ENCODE measurements at places on chromosomes 4 and X. TPM values are rescaled to one million over a fixed set of nuclear protein-coding genes. Genes with fewer than 3 reads are reported as not detected.

DNA sequence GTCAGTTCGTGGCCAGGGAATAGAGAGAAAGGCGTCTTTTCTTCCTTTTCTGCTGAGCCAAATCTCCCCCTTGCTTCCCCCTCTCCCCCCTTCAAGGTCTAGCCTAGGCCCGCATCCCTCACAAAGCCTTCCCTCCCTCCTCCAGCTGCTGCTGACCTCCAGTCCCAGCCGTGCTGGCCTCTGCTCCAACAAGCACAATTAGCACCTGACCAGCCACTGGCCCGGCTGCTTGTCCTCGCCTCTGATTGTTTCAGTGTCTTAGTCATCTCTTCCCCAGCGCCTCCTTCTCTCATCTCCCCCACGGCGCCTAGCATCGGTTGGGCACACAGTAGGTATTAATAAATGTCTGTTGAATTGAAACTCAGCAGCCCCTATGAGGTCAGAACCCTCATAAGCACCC is 4.2 kb downstream of the ELF4 start:
- peak; percentile 9 for DNase-seq

DNA sequence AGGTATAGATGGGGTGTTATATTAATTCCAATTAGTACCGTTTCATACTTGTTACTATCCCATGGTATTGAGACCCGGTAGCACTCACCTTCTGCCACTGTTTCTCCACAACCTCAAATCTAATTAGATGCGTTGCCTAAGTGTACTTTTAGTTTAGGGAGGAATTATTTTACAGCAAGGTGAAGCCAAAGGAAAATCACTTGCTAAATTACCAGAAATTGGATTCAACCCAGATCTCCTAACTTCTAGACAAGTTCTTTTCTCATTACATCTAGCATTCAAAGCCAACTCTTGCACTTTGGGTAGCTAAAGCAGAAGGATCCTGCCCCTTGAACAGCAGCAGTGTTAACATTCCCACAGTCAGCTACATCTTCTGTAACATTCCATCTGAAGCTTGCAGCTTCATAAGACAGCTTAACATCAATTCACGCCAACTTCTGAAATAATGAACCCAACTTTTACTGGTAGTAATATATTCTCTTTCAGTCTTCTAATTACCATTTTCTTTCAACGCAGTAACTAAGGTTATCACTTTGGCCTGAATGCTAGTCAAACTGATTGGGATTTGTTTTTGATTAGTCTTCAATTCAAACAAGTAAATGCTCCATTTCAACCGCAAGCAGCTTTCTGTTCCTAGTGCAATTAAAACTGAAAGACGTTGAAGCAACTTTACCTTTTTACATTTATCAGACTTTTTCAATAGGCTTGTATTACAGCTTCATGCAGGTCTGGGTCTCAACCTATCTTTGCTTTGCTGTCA is 934 bp upstream of the SEC31A start:
- no peak for DNase-seq

GRCh38 chr4:5465956-5466355 is 242.4 kb downstream of the EVC2 start:
- DNase-seq: no peak

DNA sequence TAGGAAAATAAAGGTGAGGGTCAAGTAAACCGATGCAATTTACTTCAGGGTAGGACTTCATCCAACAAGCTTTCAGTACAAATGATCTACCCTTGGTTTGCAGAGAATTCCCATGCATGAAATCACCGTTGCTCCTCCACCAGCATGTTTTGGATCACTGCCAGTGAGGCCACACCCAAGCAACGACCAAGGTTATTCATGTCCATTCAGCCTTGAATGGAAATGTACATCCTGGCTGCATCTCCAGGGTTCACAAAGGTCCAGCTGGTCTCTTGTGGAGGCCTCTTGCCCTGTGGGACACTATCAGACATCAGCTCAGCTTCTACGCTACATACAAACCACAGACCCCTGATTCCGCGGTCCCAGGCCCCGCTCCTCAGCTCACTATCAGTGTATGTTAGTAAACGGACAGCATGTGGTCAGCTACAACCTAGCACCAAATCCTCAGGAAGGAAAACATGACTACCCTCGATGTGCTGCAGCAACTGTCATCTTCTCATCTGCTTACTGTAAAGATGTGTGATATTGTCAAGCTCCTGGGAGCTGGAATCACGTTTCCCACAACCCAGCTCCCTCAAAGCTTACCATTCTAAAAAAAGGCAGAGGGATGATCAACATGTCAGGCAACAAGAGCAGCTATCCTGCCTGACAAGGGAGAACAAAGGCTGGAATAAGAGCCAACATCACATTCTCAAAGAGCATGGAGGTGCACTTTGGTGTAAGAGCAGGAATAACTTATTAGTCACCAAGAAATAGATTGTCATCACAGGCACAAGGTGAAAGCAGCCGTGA is 4.9 kb downstream of the LYAR start:
- no peak for DNase-seq

GRCh38 chr4:173509036-173510001 is 20.7 kb downstream of the HAND2 start:
- peak; percentile 58 for DNase-seq

DNA sequence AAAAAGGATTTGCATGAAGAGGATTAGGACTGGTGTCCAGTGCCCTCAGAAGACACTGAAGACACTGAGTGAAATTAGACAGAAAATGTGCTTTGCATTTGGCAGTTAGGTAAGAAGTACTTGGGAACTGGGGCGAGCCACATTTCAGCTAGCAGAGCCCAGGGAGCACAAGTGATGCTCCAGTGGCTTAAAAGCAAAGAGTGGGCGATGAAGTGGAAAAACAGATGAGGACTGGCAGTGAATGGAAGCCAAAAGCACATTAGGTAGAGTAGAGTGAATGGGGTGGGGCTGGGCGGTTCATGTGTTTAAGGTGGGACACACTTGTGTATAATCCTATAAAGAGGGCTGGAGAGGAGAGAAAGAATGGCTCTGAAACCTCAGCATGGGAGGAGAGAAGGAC is 18.4 kb downstream of the DCLK2 start:
- no peak for DNase-seq

DNA sequence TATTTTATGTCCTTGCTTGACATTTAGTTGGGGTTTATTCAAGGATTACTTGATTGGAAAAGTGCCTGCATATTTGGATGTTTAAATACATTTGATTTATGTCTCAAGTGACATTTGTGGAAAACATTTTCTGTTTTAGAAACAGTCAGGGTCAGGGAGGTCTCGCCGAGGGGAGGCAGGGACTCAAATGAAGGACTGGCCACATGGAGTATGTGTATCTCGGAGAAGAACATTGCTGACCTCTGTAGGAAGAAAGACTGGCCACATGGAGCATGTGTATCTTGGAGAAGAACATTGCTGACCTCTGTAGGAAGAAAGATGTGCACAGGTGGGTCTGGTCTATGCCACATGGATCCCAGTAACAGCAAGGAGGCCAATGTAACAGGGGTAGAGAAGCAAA is 233.6 kb downstream of the TRIML1 start:
- DNase-seq: no peak

DNA sequence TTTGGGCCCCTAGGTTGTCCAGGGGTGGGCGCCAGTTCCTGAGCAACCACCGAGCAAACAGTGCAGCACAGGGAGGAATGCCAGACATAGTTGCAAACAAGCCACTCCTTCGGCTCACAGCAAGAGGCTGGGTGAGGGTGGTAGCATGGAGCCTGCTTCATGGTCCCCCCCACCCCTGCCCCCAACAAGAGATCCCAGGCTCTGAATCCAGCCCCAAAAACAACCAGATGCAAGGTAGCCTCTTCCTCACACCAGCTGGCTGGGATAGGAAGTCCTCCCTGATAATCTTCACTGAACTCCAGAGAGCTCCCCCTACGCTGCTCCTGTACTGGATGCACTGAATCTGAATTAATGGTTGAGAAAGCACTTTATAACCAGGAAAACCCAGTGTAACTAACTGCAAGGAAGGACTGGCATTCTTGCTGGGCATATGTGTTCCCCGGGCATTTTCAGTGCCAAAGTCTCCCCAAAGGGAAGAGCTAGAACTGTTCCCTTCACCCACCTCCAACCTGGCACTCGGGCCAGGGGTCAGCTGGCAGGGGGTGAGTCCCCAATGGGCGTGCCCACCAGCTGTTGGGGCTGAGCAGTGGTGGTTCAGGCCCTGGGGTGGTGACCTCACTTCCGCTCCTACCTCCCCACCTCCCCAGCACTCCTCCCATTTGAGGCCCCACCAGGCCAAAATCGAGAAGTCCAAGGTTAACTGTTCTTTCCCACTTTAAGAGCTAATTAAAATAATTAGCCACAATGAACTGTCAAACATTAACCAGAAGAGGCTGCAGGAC is 1.5 kb downstream of the ELF4 start:
- DNase-seq: peak; percentile 36

GRCh38 chr4:139768366-139768765 is 102.7 kb downstream of the MGST2 start:
- DNase-seq: no peak

DNA sequence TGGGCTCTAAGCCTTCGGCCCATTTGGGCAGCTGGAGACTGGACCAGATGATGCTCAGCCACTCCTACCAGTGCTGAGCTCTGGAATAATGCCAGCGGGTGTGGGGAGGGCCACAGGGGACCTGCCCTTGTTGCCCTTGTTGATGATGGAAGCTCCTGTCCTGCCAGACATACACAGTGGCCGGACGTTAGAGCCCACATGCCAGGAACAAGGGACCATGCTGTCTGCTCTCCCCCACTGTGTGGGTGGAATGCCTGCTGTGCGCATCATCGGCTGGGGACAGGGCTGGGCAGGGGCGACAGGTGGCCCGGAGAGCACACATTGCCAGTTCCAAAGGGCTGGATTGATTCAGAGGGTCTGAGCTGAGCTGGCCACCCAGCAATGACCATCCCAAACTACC is 2.0 kb downstream of the ABLIM2 start:
- DNase-seq: no peak

GRCh38 chr4:153655928-153656327 is 28.2 kb upstream of the TLR2 start:
- DNase-seq: no peak

GRCh38 chr4:87132035-87132434 is 88.4 kb downstream of the KLHL8 start:
- DNase-seq: no peak

DNA sequence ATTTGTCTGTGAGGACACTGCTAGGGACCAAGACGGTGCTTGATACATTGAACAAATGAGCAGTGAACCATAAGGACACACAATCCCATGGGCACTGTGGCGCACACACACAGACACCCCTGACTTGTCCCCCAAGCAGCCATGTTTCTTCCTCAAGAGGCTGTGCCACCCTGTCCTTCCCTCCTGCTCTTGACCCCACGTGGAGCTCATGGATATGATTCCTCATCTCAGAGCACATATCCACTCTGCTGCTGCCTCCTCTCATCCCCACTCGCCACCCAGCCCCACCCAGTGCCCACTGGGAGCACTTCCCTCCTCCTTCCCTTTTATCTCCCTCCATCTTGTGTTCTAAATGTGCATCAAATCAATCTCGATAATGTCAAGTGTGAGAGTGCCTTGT is 102.4 kb downstream of the PARM1 start:
- no peak for DNase-seq

DNA sequence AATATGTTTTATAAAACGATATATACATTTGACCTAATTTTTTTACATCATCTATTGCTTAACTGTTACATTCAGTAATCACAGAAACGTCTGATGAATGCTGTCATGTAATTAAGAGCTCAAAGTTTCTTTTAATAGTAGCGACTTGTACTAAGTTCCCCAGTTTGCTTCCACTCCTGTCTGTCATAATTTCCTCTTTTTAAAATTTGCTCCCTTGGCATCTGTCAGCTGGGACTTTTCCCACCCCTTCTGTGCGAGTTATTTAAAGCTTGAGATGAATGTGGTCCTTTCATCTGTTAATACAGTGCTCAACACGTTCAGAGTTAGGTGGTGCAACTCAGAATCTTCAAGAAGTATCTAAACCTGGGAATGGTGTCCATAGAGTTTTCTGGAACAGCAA is 1.2 kb downstream of the RAP1GDS1 start:
- no peak for DNase-seq

DNA sequence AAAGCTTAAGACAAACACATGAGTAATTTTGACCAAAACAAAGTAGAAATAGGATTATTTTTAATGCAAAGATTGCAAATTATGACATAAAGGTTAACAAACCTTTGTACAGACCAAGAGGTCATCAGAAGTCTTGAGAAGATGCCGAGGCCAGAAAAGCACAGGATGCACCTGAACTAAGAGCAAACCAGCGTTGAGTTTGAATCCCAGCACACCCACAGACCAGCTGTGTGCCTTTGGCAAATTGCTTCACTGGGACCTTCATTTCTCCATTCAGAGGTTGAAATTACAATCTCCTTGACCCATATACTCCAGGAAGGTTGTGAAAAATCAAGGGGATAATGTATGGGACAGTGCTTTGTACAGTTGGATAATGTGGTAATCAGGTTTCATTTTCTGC is 56.6 kb downstream of the PPM1K start:
- no peak for DNase-seq

GRCh38 chr4:98680806-98681205 is 22.4 kb upstream of the TSPAN5 start:
- DNase-seq: no peak

DNA sequence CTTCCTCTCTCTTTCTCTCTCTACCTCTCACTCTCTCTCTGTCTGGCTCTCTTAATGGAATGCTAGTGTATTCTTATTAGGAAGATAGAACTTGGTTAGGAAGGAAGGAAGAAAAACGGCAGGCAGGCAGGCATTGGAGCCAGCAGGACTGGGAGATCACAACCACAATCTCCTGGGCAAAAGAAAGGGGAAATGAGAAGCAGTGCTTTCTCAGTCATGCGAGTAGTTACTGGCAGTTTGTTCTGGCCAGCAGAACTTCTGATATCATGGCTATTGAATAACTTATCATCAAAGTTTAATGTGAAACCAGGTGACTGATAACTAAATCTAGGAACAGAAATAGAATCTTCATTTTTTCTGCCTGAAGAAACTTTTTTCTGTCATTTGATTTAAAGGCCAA is 60.9 kb upstream of the PAGE1 start:
- DNase-seq: no peak

- no peak for DNase-seq
Measured at GRCh38 chrX:110142096-110142495, 139.2 kb downstream of the TMEM164 start.

NSUN7 gene
- polyA plus RNA-seq: 0.28 TPM

SRD5A3 gene
- 5.1 TPM for polyA plus RNA-seq

BBS12 gene
- polyA plus RNA-seq: 1.5 TPM

GPR101 gene
- not detected for polyA plus RNA-seq

NDP gene
- polyA plus RNA-seq: 0.13 TPM

TRIM75 gene
- polyA plus RNA-seq: not detected

DIPK2B gene
- polyA plus RNA-seq: 0.02 TPM

PARM1 gene
- not detected for polyA plus RNA-seq

POU4F2 gene
- not detected for polyA plus RNA-seq

MAGEA12 gene
- 81.1 TPM for polyA plus RNA-seq

SPANXA2 gene
- polyA plus RNA-seq: not detected

RHOXF2 gene
- polyA plus RNA-seq: not detected

OPHN1 gene
- polyA plus RNA-seq: 1.7 TPM

HMGN5 gene
- 1.9 TPM for polyA plus RNA-seq

RAB41 gene
- polyA plus RNA-seq: not detected

HSFX4 gene
- not detected for polyA plus RNA-seq

MAGEC3 gene
- polyA plus RNA-seq: 0.91 TPM

PDE6B gene
- 1.5 TPM for polyA plus RNA-seq

KLHL8 gene
- 2.4 TPM for polyA plus RNA-seq

PCDH18 gene
- polyA plus RNA-seq: 25.0 TPM
